ENCODE measurements at places on chromosomes 1 and 21.

GRCh38 chr1:46444466-46444865 is 45.2 kb upstream of the DMBX1 start:
- no peak for DNase-seq

GRCh38 chr1:3053986-3054385 is 15.0 kb upstream of the PRDM16 start:
- no peak for DNase-seq

DNA sequence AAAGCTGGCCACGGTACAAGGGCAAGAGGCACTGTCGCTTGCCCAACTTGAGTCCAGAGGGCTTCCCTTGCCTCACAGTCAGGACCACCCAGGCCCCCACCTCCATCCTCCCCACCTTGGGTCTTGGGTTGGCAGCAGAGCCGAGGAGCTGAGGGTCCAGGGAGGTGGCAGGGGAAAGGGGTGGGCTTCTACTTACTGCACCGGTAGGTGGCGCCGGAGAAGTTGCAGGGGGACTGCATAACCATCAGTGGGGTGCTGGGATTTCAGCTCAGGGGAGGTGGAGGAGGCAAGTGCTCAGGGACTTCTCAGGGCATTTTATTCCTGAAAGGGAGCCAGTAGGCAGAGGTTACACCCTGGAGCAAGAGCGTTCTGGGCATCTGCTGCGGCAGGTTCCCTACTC is 44.0 kb downstream of the TRIM62 start:
- DNase-seq: peak; percentile 67

GRCh38 chr1:30478283-30478682 is 245.1 kb downstream of the MATN1 start:
- no peak for DNase-seq

- DNase-seq: no peak
Measured at GRCh38 chr1:110002695-110003094, 18.1 kb downstream of the AHCYL1 start.

DNA sequence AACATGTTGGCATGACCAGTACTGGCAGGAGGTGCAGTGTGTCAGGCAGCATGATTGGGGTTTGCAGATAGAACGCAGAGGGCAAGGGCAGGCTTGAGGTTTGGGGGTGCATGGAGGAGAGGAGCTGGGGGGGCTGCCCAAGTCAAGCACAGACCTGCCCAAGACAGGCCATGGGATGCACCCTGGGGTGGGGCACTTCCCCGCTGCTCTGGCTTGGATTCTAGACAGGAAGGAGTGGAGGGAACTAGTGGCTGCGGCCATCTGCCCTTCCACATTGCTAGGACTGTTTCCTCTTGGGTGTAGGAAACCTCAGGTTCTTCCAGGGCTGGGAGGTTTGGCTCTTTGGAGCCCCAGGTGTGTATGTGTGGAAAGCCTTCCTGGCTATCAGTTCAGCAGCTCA is 3.0 kb downstream of the PDXK start:
- no peak for DNase-seq
